Right lung (tissue), 10 donors: ENCODE measurements at places on chromosomes 4 and X.

GRCh38 chrX:153672531-153673427 lies 834 bp downstream of the PNCK start:
- DNase-seq = no peak

DNA sequence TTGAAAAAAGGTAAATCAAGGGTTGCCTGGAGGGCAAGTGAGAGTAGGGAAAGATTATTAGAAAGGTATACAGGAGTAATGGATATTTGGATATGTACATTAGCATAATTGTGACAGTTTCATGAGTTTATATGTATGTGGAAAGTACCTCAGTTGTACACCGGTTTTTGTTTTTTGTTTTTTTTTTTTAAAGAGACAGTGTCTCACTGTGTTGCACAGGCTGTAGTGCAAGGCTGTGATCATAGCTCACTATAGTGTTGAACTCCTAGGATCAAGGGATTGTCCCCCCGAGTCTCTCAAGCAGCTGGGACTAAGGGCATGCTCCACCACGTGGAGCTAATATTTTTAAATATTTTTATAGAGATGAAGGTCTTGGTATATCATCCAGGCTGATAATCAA lies 15.3 kb upstream of the HPGD start:
- DNase-seq = no peak

GRCh38 chr4:76589872-76590797 lies 155.1 kb downstream of the SHROOM3 start:
- DNase-seq = no peak

GRCh38 chr4:120703908-120704307 lies 218.6 kb downstream of the PRDM5 start:
- DNase-seq = no peak

DNA sequence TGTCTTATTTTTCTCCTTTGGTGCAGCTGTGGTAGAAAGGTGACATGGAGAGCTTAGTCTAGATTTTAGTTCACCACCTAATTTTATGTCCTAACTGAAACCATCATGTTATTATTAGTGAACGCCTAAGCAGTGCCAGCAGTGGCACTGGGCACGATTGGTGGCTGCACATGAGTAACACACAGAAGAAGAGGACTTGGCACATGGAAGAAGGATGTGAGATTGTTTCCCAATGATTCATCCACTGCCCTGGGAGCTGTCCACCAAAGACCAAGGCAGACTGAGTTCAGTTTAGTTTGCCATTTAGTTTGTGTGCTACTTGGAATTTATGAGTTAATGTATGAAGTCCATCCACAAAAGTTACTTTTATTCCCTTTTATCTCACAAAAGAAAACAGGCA lies 68.1 kb upstream of the NAP1L5 start:
- DNase-seq = no peak

GRCh38 chr4:38967260-38968095 lies 64.7 kb downstream of the TMEM156 start:
- DNase-seq = no peak

- DNase-seq = no peak
Measured at GRCh38 chr4:104211657-104212056, 283.0 kb downstream of the CXXC4 start.
